Hematopoietic multipotent progenitor cell treated with erythropoietin and hydrocortisone succinate and interleukin-3 and kit ligand, for 17 days (in vitro differentiated cells): ENCODE measurements at places on chromosomes 11 and 22.

DNA sequence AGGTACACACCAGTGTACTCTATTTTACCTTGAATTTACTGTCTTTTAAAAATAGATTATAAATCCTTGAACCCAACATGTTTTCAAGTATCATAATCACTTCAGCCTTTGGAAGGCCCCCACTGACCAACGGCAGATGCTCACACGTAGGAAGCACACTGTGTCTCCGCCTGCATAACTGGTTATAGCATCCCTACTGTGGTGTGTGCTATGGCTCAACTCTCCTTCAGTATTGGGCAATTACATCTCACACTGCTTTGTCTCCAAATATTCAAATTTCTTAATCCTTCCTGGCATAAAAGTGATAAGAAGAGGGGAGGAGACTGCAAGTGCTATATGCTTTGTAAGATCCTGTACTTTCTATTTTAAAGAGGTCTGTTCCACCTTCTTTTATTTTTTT is 165.7 kb downstream of the CADM1 start:
- DNase-seq: no peak

- DNase-seq: no peak
These were observed 113.8 kb downstream of the ST3GAL4 start for GRCh38 chr11:126469311-126469710.

- DNase-seq: no peak
These were observed 13.4 kb downstream of the LGR4 start for GRCh38 chr11:27459191-27459590.

GRCh38 chr11:31960126-31960525 is 130.7 kb upstream of the RCN1 start:
- no peak for DNase-seq

DNA sequence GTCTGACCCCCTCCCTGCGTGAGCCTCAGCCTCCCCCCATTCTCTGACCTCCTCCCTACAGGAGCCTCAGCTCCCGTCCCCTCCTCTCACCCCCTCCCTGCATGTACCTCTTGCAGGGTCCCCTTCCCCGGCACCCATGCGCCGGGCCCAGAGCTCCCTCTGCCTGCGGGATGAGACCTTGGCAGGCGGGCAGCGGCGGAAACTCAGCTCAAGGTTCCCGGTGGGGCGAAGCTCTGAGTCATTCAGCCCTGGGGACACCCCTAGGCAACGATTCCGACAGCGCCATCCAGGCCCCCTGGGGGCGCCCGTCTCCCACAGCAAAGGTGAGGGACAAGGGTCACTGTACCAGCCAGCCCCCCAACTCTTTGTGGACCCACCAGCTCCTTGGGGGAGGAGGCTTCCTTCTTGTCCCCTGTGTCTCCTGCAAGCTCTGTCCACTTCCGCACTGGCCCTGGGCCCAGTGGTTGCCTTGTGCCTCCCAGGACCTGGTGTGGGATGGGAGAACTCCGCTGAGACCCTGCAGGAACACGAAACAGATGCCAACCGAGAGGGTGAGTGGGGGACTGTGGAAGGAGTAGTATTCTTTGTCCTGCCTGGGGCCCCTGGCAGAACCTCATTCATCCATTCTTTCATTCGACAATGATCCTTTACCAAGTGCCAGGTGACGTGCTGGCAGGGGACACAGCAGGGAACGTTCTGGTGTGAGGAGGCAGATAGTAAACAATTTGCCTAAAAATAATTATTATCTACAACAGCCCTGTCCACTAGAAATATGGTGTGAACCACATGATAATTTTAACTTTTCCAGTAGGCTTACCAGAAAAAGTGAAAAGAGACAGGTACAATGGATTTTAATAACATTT is 3.7 kb upstream of the RPS6KA4 start:
- peak; percentile 80 for DNase-seq

DNA sequence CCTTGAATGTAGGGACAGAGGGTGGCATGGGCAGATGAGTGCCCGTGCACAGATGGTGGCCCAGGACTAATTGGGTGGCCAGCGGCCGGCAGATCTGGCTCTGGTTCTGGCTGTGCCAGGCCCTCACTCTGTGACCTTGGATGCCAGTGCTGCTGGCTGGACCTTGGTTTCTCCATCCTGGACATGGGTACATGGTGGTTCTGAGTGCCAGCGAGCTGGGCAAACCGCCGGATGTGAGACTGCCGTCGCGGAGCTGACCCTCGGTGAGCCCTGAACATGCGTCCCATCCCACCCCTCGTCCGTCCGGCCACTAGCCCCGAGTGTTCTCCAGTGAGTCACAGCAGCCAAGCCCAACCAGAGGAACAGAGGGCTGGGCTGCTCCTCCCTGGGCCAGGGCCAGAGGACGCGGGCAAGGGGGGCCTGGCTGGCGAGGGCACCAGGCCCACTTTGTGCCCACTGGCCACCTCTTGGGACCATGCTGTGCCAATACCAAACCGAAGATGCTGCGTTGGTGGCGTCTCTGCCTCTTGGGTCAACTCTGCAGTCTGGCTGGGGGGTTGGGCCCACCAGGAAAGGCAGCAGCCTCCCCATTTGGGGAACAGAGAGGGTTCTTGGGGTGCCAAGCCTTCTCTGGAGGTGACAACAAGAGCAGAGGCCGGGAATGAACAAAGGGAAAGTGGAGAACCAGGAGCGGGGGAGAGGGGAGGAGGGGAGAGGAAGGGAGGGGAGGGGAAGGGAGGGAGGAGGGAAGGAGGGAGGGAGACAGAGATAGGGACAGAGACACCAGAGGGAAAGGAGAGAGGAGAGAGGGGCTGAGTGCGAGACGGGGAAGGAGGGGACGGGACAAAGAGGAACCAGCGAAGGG is 10.7 kb downstream of the LSP1 start:
- no peak for DNase-seq

GRCh38 chr11:85694385-85694980 is 8.5 kb upstream of the CCDC89 start:
- peak; percentile 19 for DNase-seq

DNA sequence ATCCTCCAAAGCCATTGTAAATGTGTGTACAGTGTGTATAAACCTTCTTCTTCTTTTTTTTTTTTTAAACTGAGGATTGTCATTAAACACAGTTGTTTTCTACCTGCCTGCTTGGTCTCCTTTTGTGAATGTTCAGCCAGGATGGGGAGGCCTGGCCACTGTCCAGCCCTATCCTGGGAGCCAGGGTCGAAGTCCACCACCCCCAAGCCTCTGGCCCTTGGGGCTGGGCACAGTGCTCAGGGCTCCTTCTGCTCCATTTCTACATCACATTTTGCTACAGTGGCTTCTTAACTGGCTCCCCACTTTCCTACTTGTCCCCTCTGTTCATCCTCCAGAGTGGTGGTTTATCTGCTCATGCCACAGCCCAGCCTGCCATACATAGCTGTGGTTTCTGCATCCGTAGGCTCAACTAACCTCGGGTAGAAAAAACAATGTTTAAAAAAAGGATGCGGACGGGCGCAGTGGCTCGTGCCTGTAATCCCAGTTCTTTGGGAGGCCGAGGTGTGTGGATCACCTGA is 2.5 kb upstream of the SMARCB1 start:
- DNase-seq: no peak

DNA sequence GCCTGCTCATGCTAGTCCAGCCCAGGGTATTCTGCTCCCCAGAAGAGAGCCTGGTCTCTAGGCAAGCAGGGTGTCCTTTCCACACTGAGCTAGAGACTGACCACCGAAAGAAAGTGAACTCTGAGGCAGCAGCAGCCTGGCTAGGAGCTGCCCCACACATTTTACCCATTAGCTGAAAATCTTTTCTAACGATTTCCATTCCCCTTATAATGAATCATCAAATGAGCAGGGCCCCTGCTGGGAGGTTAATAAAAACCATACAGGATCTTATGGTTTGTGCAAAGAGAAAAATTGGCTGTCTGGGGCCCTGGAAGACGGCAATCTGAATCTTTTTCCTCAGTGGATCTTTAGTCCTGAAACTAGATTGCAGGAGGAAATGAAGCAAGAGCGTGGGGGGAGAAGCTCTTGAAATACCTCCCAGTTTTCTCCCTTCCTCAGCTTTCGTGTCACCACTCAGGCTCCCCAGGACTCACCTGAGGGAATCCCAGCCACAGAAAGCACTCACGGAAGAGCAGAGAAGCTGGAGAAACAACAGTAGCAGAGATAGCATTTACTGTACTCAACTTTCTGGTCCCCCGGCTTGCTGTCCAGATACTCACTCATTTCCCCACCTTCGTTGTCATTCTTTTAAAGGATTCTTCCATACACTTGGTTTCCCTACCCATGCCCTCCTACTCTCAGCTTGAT is 74.7 kb upstream of the CD44 start:
- no peak for DNase-seq

- no peak for DNase-seq
These were observed 178.4 kb downstream of the NAV2 start for GRCh38 chr11:19891022-19891421.

DNA sequence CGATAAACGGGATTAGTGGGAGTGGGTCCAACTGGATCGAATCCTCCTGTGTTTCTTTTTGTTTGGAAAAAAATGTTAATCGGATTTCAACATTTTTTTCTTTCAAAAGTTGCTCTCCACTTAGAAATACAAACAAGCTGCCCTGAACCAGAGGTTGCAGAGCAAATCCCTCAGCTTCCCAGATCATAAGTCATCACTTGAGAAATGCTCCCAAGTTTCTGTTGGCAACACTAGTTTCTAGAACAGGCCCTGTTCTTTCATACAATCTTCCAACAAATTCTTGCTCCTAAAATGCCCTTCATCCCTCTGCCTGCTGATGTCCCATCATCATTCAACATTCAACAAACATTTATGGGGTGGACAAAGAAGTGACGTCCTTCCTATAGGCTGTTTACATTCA is 1.3 kb upstream of the MLC1 start:
- no peak for DNase-seq

DNA sequence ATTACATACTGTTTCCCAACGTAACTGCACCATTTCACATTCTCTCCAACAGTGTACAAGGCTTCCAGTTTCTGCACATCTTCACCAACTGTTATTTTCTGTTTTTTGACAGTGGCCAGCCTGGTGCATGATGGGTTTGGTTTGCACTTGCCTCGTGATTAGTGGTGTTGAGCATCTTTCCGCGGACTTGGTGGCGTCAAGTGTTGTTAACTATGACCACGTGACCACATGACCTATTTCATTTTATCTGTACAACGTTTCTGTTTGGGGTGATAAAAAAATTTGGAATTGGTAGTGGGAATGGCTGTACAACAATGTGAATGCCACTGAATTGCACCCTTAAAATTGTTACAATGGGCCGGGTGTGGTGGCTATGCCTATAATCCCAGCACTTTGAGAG is 2.5 kb upstream of the YPEL1 start:
- DNase-seq: no peak

GRCh38 chr22:37267135-37267587 is 15.1 kb upstream of the CYTH4 start:
- DNase-seq: no peak

GRCh38 chr11:91742155-91742554 is 482.5 kb upstream of the FAT3 start:
- DNase-seq: no peak

DNA sequence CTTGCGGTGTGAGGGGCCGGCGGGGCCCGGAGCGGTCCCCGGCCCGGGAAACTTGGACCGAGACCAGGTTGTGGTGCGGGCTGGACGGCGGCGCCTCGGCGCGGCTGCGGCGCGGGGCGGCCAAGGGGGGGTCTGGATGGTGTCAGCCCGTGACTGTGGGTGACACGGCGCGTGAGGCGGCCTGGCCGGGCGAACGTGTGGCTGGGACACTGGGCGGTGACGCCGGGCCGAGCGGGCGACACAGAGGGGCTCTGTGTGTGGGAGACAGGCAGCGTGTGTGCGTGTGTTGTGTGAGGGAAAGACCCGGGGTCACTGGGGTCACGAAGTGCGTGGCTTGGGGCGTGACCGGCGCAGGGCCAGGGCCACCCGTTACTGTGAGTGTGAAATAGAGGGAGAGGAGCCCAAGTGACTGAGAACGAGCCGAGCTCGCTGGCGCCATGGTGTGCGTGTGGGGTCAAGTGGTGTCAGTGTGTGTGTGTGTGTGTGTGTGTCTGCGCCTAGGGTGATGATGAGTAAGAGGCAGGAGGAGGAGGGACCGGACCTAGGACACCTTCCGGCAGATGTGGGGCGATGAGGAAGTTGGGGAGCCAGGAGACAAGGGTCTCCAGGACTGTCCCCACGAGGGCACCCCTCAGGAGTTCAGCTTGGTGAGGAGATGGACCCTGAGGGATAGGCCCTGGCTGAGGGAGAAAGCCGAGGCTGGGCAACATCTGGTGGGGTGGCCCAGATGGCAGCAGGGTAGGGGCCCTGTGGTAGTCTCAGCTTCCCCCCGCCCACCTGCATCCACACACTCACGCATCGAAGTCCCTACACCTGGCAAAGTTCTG is 817 bp downstream of the RELT start:
- peak; percentile 43 for DNase-seq

- DNase-seq: no peak
These were observed 167.2 kb downstream of the SWAP70 start for GRCh38 chr11:9831122-9831521.
